ENCODE measurements at places on chromosomes 6 and 20.

DNA sequence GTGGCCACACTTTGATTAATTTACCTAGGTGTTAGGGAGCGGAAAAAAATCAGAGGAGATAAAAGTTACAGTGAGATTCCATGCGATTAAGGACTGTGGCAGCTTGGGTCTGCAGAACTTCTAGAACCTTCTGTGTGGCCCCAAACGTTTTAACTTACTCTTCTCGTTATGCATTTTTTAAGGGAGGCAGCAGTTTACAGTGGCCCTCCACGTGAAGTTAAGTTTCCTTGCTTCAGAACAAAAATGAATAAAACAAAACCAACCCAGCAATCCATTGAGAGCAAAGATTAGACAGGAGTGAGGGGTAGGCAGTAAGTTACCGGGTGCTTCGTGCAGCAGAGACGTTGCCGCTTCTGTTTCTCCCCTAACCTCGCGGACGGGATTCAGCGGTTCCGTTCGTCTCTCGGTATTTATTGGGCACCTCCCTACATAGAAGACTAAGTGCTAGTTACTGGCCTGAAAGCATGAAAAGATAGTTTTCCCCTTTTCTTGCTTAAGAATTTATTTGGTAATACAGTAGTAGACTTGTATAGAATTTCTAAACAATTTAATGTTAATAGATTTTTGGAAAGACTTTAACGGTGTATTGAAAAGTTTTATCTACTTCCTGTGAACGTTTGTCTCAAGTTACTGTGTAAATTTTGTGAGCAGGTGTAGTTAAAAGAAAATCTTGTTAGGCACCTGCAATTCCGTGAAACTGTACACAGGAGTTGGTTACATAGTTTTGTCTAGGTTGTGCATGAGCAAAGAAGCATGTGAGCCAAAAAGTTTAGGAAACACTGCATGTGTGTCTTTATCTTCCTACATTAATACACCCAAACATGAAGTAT, 1.1 kb downstream of the BAG2 start:
- DNase-seq, result peak; percentile 76

DNA sequence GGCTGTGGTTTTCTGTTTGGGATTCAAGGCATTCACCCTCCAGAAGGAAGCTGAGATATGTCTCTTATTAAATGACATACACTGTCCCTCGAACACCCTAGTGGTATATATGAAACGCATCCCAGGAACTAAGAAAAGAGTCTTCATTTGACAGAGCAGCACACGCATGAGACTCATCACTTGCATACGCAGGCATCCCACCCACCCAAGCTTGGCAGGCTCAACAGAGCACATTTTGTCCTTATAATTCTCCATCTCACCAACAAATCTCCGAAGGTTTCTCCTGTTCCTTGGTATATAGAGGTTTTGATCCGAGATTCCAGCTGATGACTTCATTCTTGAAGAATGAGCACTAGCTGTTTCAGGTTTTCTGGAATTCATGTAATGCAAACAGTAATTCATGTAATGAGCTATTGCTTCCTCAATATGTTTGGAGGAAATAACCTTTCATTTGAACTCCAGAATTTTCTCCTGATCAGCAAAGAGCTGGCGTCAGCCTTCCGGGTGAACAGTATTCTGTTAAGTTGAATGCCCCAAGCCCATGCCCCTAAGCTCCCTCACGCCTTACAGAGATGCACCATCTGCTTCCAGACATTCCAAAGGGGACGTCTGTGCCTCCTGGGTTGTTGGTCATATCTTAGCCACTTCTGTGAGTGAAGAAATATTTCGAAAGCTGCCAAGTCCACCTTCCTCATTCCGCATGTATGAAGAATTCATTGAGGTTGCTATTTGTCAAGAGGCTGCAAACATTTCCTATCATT, 66.0 kb upstream of the CDH4 start:
- no peak for DNase-seq

DNA sequence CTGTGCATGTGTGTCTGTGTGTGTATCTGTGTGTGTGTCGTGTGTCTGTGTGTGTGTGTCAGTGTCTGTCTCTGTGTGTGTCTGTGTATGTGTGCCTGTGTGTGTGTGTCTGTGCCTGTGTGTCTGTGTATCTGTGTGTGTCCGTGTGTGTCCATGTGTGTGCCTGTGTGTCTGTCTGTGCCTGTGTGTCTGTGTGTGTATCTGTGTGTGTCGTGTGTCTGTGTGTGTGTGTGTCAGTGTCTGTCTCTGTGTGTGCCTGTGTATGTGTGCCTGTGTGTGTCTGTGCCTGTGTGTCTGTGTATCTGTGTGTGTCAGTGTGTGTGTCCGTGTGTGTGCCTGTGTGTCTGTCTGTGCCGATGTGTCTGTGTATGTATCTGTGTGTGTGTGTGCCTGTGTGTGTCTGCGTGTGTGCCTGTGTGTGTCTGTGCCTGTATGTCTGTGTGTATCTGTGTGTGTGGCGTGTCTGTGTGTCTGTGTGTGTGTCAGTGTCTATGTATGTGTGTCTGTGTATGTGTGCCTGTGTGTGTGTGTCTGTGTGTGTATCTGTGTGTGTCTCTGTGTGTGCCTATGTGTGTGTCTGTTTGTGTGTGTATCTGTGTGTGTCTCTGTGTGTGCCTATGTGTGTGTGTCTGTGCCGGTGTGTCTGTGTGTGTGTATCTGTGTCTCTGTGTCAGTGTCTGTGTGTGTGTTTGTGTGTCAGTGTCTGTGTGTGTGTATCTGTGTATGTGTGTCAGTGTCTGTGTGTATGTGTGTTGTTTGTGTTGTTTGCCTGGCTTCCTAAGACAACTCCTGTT, 11.6 kb downstream of the SNPH start:
- no peak for DNase-seq

- no peak for DNase-seq
Measured at GRCh38 chr6:15734118-15734897, 71.5 kb upstream of the DTNBP1 start.

- no peak for DNase-seq
Measured at GRCh38 chr6:137494281-137494987, at the start of gene OLIG3. Gene OLIG3, minus strand, starts transcription at chr6:137494394. Its CDS starts 224 bp downstream, at chr6:137494170.

All from hematopoietic multipotent progenitor cell treated with erythropoietin and hydrocortisone succinate and interleukin-3 and kit ligand, for 6 days (in vitro differentiated cells).